Amygdala (tissue), 56 donors: ENCODE measurements at places on chromosomes 11 and 22.

GRCh38 chr11:34134765-34135164 lies 29.3 kb downstream of the NAT10 start:
- no peak for DNase-seq

DNA sequence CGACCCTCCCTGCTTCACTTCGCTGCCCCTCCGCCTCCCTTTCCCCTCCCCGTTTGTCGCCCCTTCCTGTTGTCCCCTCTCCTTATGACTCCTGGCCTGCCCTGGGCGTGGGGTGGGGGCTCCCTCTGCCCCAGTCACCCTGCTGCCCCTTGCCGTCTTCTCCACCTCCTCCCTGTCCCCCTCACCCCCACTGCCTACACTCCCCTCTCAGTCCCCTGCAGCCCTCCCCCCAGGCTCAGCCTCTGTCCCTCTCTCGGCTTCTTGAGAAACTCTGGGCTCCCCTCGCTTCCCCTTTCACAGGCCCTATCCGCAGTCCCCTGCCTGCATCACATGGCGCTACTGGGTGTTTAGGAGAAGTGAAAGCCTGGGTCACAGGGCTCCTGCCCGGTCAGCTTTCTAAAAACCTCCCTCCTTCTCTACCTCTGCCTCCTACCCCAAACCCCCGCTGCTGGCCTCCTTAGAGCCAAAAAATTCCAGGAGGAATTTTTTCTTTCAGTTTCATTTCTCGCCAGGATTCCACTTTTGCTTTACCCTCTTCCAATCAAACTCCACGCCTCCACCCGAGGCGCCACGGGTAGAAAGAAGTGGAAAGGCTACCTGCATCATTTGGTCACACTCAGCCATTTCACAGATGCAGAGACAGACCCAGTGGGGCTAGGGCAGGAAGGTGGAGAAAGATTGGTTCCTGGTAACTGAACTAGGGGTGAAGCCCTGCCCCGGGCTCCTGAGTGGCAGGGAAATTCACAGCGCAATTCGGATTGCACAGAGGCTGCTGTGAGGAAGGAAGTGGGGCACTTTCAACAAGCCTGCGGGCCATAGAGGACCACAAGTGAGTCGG lies at the start of gene SLC15A3:
Gene SLC15A3 (minus strand): TSS at position 273 of the 838 bp plus-strand sequence. CDS start 625 bp downstream, outside the sequence.
- peak; percentile 46 for DNase-seq

DNA sequence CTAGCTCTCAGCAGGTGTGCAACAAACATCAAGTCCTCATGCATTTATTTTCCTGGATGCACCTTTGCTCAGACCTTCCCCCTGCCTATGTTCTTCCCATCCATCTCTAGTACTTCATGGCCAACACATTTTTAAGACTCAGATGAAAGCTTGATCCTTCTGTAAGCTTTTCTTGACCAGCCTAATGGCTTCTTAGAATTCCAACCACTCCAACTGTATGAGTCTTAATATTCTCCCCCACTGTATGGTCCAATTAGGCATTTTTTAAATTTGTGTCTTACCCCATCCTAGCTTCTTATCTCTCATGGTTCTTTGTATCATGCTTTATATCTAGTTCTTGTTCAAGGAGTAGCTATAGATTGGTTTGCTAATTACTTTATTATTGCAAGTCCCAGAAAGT lies 44.8 kb downstream of the TENM4 start:
- no peak for DNase-seq

DNA sequence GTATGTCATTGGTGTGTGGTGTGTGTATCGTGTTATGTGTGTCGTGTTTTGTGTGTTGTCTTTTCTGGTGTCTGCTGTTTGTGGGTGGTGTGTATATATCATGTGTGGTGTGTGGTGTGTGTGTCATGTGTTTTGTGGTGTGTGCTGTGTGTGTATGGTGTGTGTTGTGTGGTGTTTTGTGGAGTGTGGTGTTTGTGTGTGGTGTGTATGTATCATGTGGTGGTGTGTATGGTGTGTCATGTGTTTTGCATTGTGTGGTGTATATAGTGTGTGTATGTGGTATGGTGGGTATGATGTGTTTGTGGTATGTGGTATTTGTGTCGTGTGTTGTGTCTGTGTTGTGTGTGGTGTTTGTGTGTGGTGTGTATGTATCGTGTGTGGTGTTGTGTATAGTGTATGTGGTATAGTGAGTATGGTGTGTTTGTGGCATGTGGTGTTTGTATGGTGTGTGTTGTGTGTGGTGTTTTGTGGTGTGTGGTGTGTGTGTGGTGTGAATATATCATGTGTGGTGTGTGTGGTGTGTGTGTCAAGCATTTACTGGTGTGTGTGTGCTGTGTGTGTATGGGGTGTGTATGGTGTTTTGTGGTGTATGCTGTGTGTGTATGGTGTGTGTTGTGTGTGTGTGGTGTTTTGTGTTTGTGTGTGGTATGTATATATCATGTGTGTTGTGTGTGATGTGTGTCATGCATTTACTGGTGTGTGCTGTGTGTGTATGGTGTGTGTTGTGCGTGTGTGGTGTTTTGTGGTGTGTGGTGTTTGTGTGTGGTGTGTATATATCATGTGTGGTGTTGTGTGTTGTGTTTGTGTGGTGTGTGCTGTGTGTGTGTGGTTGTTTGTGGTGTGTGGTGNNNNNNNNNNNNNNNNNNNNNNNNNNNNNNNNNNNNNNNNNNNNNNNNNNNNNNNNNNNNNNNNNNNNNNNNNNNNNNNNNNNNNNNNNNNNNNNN lies 12.7 kb downstream of the PIM3 start:
- no peak for DNase-seq

DNA sequence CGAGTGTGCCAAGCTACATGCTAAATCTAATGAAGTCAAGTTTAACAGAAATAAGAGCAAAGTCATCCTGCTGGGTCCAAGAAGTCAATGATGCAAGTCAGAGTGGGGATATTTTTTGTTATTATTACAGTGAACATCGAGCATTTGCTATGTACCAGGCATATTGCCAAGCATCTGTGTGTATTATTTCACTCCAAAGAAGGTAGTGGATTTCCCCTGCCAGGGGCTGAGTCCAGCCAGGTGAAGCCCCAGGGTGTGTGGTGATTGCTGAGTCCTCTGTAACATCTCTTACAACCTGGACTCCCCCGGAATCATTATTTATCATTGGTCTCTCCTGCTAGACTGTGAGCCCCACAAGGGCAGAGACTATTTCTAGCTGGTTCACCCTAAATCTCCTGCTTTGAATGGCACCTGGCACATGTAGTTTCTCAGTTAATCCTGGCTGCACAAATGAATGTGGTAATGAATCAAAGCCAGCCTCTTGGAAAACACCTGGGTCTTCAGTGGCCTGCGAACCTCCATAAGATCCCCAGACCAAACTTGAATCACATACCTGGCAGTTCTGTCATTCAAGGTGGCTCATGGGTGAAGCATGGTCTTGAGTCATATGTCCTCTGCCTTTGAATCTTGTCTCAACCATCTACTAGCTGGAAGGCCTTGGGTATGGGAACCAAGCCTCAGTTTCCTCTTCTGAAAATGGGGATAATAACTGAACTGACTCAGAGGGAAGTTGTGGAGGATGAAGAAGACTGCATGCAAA lies 549.2 kb downstream of the MIAT start:
- no peak for DNase-seq

GRCh38 chr11:63713766-63714165 lies 32.5 kb downstream of the RTN3 start:
- DNase-seq = no peak

DNA sequence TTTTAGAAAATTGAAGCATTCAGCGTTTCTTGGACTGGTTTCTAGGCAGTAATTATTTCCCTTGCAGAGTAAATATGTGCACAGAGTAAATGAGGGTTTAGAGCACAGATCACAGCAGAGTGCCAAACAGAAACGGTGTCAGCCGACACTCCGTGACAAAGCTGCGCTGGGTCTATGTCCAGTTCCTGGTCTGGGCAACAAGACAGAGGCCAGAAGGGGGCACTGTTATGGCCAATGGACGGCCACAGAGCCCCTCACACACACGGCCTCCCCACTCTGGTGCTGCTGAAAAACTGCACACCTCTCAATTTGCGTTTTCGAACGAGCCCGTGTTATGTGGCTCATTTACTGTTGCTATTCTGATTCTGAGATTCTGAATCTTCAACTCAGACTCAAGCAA lies 180.7 kb downstream of the MPPED1 start:
- no peak for DNase-seq

DNA sequence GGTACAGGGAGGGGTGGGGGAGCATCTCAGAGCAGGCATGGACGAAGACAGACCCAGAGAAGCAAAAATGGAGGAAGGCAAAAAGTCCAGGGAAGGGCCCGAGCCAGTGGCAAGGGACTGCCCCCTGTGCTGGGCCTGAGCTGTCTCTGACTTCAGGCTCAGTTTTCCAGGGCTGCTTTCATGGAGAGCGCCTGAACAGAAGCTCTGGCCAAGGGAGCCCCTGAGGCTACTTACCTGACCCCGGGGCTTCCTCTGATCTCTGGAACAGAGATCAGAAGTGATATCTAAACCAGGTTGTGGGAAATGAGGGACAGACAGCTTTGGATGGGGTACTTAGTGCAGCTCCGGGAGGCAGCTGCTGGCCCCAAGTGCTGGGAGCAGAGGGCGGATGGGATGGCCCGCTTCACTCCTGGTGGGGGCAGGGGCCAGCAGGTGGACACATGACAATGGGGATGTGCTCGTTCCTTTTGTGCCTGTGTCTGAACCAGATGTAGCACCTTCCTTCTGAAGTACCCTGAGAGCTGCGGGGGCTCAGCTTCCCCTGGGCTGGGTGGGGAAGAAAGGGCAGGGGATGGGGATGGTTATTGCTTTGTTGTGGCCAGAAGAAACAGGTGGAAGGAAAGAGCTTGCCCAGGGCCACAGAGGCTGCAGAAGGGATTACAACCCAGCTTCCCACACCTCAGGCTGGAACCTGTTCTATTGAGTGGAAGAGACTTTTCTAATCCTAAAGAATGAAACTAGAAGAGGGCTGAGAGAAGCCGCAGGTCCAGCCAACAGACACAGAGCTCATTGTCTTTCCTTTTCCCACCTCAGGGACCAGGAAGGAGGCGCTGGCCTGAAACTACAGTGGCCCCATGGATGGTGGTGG lies 5.7 kb downstream of the LRRC10B start:
- no peak for DNase-seq

GRCh38 chr11:113874581-113875233 lies 665 bp downstream of the USP28 start:
- DNase-seq = no peak

DNA sequence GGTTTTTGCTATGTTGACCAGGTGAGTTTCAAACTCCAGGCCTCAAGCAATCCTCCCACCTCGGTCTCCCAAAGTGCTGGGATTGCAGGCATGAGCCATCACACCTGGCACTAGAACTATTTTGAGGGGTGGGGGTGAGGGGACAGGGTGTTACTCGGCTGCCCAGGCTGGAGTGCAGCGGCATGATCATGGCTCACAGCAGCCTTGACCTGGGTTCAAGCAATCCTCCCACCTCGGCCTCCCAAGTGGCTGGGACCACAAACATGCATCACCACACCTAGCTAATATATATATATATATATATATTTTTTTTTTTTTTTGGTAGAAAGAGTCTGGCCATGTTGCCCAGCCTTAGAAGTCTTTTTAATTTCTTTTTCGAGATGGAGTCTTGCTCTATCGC lies 17.1 kb upstream of the IFITM3 start:
- DNase-seq = no peak

- no peak for DNase-seq
These were observed 100.7 kb upstream of the SEZ6L start for GRCh38 chr22:26068571-26068970.
